ENCODE measurements at places on chromosomes 4 and X.

- peak; percentile 42 for DNase-seq
Observed at GRCh38 chr4:53576676-53577372, 14.5 kb downstream of the LNX1 start.

GRCh38 chr4:151418385-151418784 lies 9.4 kb downstream of the FHIP1A start:
- DNase-seq: peak; percentile 84

GRCh38 chrX:13381514-13381913 lies 61.7 kb upstream of the ATXN3L start:
- DNase-seq: peak; percentile 59

DNA sequence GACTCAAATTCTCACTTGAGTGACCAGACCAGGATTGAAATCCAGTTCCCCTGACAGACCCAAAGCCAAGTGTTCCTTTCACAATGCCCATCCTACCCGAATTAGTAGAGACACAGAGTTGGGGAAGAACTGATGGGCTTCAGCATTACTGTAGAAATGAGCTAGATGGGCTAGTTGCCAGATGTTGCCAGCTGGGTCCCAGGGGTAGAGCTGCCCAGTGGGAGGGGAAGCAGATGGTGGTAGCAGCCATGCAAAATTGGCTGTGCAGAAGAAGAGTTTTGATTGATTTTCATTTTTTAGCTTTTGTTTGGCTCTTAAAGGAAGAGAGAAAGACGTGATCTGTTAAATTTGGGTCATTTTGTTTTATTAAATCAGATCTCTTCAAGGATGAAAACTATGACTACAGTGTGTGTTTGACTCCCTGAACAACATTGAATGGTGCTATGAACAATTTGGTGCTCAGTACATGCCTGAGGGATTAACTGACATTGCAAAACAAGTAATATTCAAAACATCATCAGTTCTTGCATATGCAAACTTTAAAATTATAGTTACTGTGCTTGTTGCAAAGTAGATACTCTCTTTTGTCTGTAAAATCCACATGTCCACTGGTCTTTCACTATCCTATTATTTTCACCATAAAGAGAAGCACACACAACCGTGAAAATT lies 86.0 kb downstream of the PARM1 start:
- DNase-seq: no peak
